ENCODE measurements at places on chromosomes 7 and 10.
A peak's percentile ranks its signal among the peaks of the same experiment; 100 is the strongest.

DNA sequence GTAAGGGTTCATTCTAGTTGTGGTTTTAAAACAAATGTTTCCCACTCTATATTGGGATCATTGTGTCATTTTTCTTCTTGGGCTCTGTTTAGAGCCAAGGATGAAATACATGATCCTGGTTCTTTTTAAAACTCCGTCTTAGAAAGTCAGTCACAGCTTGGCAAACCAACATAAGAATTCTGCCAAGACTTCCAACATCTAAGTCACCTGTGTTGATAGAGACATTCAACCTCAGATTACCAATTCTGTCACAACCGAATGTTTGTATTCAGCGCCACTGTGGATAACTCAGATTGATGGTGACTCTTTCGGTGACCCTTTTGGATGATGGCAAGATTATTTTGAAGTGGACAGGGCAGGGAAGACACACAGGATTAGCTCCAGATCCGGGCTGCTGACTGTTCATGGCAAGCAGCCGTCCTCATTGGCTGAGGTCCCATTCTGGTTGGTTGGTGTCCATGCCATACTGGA lies 255.4 kb downstream of the ARHGAP21 start:
- no peak for DNase-seq

DNA sequence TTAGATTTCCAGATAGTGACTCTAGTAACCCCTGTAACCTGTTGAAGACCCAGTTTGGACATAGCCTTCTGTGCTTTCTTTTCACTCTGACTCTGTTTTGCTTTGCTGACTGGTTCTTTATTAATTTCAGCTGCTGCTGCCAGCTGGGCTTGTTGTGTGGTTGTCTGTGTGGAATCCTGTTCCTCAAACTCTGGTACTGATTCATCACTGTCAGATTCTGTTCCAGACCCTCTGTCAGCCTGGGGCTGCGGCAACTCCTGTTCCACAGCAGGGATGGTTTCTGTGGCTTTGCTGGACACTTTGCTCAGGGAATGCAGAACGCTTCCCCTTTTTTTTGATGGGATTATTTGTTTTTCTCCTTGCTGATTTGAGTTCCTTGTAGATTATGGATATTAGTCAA lies 104.9 kb downstream of the SEC23IP start:
- DNase-seq, result no peak

DNA sequence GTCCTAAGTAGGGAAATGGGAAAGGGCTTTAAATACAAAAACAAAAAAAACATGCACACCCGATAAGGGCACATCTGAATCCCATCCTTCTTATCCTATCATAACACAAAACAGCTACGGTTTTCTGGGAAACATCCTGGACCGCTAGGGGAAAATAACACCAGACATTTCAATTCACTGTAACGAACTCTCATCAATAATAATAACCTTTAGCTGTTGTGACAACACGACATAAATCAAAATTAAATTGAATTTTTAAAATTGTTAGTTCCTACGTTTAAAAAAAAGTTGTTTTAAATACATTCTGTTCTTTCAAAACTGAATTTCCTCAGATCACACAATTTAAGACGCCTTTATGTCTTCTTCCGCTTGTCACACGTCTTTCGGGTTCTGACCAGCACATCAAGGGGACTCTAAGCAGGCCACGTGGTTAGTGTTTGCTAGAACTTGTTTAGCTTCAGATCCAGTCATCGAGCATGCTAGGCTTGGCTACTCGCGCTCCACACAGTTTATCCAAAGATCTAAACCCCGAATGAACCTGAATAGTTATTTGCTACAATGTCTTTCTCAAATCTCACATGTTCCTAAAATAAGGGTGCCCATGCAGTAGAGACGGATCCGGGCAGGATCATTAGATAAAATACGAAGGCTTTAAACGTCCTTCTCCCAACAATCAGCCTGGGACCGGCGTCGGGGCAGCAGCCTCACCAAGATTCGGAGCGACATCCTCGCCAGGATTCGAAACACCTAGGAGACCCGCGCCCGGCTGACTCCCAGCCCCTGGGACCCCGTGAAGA lies 839 bp downstream of the IKZF5 start:
- DNase-seq, result peak; percentile 63

- DNase-seq, result no peak
These were observed 1.2 kb downstream of the TECPR1 start for GRCh38 chr7:98250789-98251188.

GRCh38 chr7:129829737-129830631 lies 122.8 kb downstream of the UBE2H start:
- DNase-seq, result peak; percentile 59

DNA sequence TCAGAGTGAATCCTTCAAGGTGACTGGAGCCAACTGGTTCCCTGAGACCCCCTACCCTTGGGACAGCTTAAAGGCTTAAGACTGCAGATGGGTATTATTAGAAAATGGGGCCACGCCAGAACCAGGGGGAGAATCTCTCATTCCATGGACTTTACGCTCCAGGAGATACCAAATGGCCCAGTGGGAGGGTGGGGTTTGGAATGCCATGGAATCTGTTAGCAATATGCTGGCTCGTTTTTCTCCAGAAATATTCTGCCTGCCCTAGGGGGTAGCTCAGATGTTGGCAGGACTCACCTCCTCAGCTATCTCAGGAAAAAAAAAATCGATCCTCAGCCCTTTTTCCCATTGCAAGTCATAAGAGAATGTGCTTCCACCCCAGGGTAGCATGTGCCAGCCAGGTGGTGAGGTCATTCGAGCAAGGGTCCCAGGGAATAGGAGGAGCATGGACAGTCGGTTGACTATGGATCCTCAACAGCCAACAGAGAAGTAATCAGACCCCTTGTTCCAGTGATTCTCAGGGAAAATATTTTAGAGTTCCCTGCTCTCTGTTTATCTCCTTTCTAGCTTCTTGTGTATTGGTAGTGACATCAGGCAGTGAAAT lies 22.9 kb downstream of the SVIL start:
- DNase-seq, result no peak

- DNase-seq, result peak; percentile 2
These were observed 2.9 kb downstream of the FZD8 start for GRCh38 chr10:35639021-35639727.

DNA sequence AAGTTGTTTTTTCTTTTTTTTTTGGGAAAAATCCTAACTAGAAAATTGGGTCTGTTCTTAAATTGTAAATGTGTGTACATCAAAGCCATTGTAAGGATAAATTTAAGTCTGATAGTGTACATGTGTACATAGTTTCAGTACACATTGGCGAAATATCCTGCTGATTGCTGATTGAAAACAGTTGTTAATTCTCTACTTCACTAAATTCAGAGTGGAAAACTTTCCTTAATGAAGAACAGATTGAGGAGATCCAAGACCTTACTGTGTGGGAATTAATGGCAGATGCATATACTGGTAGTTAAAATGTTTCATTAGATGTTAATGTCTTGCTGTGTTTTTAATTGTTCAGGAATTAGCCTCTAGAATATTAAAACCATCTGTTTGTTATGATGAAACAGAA lies 506.0 kb downstream of the AUTS2 start:
- DNase-seq, result peak; percentile 35

GRCh38 chr10:70053218-70053840 lies 683 bp downstream of the MACROH2A2 start:
- no peak for DNase-seq

DNA sequence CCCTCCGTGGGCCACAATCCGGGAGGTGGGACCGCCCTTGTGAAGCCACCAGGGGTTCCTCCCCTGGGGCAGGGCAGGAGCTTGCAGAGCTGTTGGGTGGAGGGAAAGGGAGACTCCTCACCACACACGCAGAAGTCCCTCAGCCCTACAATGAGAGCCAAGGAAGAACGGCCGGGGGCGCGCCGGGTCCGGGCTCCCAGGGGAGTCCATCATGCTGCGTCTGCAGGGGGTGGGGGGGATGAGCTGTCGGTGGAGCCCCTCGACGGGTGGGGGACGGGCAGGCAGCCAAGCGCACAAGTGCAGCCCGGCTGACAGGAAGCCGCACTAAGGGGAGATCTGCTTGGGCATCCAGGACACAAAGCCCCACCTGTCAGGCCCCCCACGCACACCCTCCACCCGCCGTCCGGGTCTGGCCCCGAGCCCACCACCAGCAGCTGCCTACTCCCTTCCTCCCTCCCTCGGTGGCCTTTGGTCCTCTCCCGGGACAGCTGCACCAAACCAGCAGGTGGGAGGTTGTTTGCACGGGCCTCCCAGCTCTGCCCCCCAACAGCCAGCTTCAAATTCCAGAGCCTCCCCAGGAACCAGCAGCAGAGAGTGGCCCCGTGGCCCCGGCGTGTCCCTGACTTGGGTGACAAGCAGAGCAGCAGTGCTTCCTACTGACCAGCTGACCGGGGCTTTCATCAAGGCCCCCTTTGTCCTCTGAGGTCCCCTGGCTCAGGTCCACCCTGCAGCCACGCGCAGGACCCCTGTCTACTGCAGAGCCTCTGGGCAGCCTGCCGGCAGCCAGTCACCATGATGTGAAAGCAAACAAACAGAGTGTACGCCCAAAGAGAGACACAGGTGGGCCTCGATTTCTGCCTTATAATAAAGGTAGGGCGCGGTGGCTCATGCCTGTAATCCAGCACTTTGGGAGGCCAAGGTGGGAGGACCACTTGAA lies 50.3 kb downstream of the HIP1 start:
- no peak for DNase-seq

DNA sequence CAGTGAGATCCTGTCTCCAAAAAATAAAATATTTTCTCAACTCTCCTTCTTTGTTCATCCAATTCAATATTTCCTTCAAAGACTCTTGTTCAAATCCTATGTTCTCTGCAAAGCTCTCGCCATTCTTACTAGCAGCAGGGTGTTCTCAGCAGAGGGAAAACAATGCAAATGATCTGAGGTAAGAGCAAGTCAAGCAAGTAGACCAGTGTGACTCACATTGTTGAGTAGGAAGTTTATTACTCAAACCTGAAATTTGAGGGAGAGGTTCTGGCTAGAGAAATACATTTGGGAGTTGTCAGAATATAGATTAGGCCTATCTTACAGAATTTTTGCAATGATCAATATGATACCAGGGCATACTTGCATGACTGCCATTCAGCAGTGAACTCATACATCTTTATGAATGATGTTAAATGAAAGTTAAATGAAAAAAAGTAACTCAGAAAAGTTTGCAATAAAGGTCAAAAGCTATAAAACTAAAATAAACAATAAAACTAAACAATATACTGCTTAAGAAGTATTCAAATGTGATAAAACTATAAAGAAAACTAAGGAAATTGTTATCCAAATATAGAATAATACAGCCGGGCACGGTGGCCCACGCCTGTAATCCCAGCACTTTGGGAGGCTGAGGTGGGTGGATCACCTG lies 5.8 kb downstream of the IDE start:
- DNase-seq, result no peak

GRCh38 chr10:48511875-48512231 lies 93.0 kb downstream of the ARHGAP22 start:
- no peak for DNase-seq

- DNase-seq, result no peak
These were observed 88.3 kb downstream of the PDE1C start for GRCh38 chr7:31981874-31982390.

DNA sequence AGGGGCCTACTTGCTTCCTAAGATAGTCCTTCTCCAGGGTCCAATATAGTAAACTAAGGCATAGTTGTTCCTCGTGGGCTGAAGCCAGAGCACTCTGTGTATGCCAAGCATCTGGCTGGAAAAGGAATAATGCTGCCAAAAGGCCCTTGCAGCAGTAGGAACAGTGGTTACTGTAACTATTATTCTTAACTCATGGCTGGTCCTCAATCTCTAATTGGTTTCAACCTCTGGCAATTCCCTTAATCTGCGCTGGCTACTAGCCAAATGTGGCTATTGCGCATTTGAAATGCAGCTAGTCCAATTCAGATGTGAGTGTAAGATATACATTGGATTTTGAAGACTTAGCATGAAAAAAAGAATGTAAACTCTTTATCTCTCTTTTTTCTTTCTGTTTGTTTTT lies 27.8 kb upstream of the LBX1 start:
- DNase-seq, result no peak

- DNase-seq, result no peak
These were observed 171.1 kb downstream of the GLI3 start for GRCh38 chr7:42065942-42066341.

- DNase-seq, result peak; percentile 48
These were observed 243.5 kb upstream of the ZNF32 start for GRCh38 chr10:43892062-43892770.

- no peak for DNase-seq
These were observed 326.5 kb upstream of the AOAH start for GRCh38 chr7:37050801-37051200.

DNA sequence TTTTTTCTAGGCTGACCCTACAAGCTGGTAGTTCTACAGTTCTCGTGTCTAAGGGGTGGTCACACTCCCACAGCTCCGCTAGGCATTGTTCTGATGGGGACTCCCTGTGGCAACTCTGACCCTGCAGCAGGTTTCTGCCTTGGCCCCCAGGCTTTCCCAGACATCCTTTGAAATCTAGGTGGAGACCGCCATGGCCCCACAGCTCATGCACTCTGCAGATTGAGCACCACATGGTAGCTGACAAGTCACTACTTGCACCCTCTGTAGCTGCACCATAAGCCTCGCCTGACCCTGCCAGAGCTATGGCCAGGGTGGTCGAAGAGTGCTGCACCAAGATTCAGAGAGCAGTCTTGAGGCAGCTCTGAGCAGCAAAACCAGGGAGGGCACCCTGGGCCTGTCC lies 275.6 kb downstream of the LHFPL3 start:
- no peak for DNase-seq

- no peak for DNase-seq
These were observed 79.6 kb upstream of the UCN3 start for GRCh38 chr10:5285186-5285585.

GRCh38 chr7:90061077-90061476 lies 93.2 kb upstream of the STEAP1 start:
- DNase-seq, result no peak

- peak; percentile 83 for DNase-seq
These were observed 208.3 kb downstream of the PPP1R3A start for GRCh38 chr7:113710310-113711096.

- peak; percentile 81 for DNase-seq
These were observed 442 bp upstream of the LZTS2 start for GRCh38 chr10:100998991-100999741.

- DNase-seq, result no peak
These were observed 93.1 kb upstream of the EFCAB10 start for GRCh38 chr7:105674200-105674920.

DNA sequence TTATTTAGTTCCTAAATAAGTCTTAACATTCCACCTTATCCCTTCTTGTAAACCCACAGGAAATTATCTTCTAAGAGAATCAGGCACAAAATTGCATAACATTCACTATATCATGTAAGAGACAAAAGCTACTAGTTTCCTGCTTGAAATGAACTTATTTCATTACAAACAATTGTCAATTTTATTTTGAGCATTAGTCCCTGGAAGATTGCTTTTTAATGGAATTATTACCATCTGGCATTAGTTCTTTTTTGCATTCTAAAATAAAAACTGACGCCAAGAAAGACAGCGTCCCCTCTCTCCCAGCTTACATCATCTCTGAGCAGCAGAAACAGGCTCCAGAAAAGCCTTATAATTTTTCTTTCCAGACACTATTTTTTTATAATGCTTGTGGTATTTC lies 121.8 kb downstream of the NOC3L start:
- DNase-seq, result no peak

- DNase-seq, result no peak
These were observed 133.8 kb downstream of the PON1 start for GRCh38 chr7:95190515-95190914.

GRCh38 chr10:48813825-48814224 lies 125.8 kb downstream of the LRRC18 start:
- no peak for DNase-seq

Data from foreskin fibroblast (primary cell).